Progenitor cell of endocrine pancreas (in vitro differentiated cells): ENCODE measurements at places on chromosomes 3 and 15. TPM values are rescaled to one million over a fixed set of nuclear protein-coding genes. Genes with fewer than 3 reads are reported as not detected.

DNA sequence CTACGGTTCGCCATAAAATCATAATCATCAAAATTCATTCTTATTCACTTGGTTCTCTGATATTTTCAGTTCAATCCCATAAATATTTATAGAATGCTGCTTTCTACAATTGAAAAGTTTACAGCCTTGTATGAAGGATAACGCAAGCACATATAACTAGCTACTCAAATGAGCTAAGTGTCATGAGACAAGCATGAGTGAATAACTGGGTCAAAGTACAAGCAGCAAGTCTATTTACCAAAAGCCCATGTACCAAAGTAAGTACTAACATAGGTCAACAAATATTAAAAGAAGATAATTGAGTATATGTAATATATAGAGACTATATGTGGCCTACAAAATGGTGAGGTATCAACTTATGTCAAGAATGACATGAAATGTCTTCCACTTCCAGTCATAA, 596.6 kb downstream of the GBE1 start:
- peaks cover 3% of the 10 kb centered on the region for H3K4me1 ChIP-seq
- no peaks in the 10 kb centered on the region for H3K27me3 ChIP-seq
- no peak overlapping the region for H3K27ac ChIP-seq
- DNase-seq: no peak

DNA sequence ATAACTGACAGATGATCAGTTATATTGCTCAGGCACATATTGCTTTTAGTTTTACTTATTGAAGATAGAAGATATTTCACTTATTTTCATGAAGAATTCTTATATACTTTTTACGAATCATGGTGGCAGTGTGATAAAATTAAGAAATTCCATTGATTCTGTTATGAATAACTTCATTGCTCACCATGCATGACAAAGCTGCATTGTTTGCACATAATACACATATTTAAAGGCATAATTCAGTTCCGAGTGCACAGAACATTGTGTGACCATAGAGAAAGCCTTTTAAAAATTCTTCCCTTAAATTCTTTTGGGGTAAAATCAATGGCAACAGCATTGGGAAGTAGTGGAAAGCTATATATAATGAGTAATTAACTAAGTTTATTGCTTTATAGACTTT, 82.5 kb upstream of the NAALADL2 start:
- no peak overlapping the region for H3K4me3 ChIP-seq
- no peaks in the 10 kb centered on the region for H3K36me3 ChIP-seq
- no peak for DNase-seq
- H3K27ac ChIP-seq: no peak overlapping the region
- H3K4me1 ChIP-seq: peaks cover 2% of the 10 kb centered on the region

GRCh38 chr3:73271-73670, 123.3 kb upstream of the CHL1 start:
- DNase-seq: no peak
- H3K27me3 ChIP-seq: peaks cover 7% of the 10 kb centered on the region
- H3K36me3 ChIP-seq: no peaks in the 10 kb centered on the region

The STAC gene
- total RNA-seq: 1.2 and 1.6 TPM in 2 replicates

DNA sequence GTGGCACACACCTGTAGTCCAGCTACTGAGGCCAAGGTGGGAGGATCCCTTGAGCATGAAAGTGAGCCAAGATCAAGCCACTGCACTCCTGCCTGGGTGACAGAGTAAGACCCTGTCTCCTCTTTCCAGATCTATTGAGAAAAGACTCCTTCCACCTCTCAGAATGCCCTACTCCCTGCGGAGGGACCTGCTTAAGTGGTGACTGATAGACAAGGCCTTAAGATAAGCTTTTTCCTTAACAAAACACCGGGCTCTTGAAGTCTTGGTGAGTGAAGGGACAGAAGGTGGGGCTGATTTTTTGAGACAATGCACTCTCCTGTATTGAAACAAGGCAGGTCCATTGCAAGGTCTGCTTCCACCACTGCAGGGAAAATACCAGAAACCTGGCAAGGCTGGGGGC, 338.4 kb upstream of the FRG2C start:
- H3K36me3 ChIP-seq: no peaks in the 10 kb centered on the region
- H3K4me1 ChIP-seq: peaks cover 44% of the 10 kb centered on the region
- H3K27me3 ChIP-seq: peaks cover 4% of the 10 kb centered on the region

- no peak for DNase-seq
- H3K4me1 ChIP-seq: no peaks in the 10 kb centered on the region
- no peaks in the 10 kb centered on the region for H3K36me3 ChIP-seq
- no peak overlapping the region for H3K27ac ChIP-seq
- H3K27me3 ChIP-seq: peaks cover 11% of the 10 kb centered on the region
These were observed 387.0 kb upstream of the PROK2 start for GRCh38 chr3:72171946-72172345.

DNA sequence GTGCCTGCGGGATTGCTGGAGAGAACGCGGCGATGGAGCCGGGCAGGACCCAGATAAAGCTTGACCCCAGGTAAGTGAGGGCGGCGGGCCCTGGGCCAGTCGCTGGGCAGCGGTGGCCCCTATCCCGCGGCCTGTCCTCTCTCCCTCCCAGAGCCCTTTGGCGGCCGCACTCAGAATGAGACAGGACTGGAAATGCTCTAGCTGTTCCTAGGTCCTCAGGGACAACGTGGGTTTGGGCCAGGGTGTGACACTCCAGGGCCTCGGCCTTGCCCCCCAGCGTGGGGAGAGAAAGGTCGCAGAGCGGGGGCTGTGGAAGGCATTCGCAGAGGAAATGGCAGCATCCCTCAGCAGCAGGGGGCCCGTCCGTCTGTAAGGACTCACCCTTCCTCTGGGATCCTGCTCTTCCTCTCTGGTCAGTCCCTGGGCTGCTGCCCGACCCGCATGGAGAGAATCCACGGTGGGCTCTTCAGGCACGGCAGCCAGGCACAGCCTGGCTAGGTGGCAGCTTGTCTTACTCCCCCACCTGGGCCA, 412 bp downstream of the SLC51A start:
- no peaks in the 10 kb centered on the region for H3K4me1 ChIP-seq
- DNase-seq: no peak
- H3K27ac ChIP-seq: no peak overlapping the region
- H3K27me3 ChIP-seq: peaks cover 15% of the 10 kb centered on the region
- H3K4me3 ChIP-seq: no peak overlapping the region
- no peaks in the 10 kb centered on the region for H3K36me3 ChIP-seq

- no peak for DNase-seq
- H3K4me1 ChIP-seq: peaks cover 18% of the 10 kb centered on the region
- peak overlapping the region; percentile 64 for H3K27ac ChIP-seq
- no peak overlapping the region for H3K4me3 ChIP-seq
- H3K27me3 ChIP-seq: peaks cover 8% of the 10 kb centered on the region
These were observed 119.8 kb downstream of the SHQ1 start for GRCh38 chr3:72728329-72728889.

DNA sequence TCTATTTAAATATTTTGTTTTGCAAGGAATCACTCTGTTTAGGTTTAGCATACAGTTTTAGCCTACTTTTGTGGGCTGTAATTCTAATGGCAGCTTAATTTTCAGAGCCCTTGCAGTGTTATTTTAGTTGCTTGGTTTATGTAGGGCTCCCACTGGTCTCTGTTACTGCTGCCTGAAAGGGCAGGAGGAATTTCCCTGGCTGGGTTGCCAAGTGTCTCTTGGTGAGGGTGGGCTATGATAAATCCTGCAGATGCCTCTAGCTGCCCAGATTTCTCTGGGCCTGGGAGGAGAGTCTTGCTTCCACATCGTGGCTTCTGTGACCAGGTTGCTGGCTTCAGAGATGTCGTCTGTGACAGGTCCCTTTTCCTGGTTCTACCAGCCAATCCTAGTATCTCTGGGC, 36.2 kb downstream of the ILDR1 start:
- DNase-seq: no peak
- H3K4me3 ChIP-seq: no peak overlapping the region
- peaks cover 6% of the 10 kb centered on the region for H3K27me3 ChIP-seq
- H3K36me3 ChIP-seq: peaks cover 16% of the 10 kb centered on the region
- peaks cover 5% of the 10 kb centered on the region for H3K4me1 ChIP-seq

The PIF1 gene
- total RNA-seq: 18.9 and 19.6 TPM in 2 replicates

DNA sequence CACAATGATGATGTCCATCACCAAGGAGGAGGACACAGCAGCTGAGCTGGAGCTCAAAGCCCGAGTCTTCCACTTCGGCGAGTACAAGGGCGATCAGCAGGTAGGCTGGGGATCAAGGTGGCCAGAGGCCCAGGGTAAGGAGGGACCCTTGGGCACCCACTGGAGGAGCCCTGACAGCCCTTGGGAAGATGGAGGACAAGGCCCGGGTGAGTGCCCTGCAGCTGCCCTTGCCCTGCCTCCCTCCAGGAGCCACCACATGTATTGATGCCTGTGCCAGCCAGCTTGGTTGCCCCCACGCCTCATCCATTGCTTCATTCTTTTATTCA, 38.4 kb downstream of the CFAP100 start:
- peaks cover 2% of the 10 kb centered on the region for H3K36me3 ChIP-seq
- H3K4me3 ChIP-seq: no peak overlapping the region
- H3K27ac ChIP-seq: no peak overlapping the region
- DNase-seq: no peak
- no peaks in the 10 kb centered on the region for H3K27me3 ChIP-seq

The FBXO40 gene
- total RNA-seq: not detected in 2 replicates

DNA sequence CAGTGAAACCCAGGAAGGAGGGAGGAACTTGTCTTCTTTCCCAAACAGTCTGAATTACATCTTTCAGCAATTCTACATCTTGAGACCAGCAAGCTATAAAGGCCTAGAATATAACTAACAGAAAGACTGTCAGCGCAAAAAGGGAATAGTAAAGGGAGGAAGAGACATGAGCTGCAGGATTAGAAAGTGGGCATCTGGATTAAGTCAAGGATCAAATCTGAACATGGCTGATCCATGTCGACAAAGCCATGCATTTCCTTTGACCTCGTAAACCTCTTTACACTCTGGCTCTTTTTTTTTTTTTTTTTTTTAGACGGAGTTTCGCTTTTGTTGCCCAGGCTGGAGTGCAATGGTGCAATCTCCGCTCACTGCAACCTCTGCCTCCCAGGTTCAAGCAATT, 35.4 kb upstream of the KCNMB3 start:
- no peaks in the 10 kb centered on the region for H3K36me3 ChIP-seq
- H3K27me3 ChIP-seq: no peaks in the 10 kb centered on the region
- no peak for DNase-seq
- H3K27ac ChIP-seq: no peak overlapping the region

GRCh38 chr15:35540885-35541284, 5.1 kb downstream of the DPH6 start:
- no peak overlapping the region for H3K27ac ChIP-seq
- no peaks in the 10 kb centered on the region for H3K36me3 ChIP-seq
- H3K4me1 ChIP-seq: peaks cover 10% of the 10 kb centered on the region
- no peaks in the 10 kb centered on the region for H3K27me3 ChIP-seq

The C3orf20 gene
- 0.13 and 0.19 TPM in 2 replicates for total RNA-seq

DNA sequence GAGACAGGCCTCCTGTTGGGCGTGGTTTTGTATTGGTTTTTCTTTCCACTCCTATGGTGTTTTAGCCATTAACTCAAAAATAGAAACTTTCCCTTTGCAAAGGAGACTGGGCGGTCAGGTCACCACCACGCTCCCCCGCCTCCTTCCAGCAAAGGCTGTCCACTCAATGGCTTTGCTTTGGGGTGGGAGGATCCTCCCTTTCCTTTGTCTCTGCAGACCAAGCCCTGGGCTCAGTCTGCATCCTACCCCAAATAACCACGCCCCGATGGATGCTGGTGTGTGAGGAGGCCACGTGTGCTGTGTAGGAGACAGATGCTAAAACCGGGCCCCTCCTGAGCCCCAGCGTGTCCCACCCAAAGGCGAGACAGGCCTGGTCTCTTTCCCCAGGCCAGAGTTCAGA, 68.5 kb downstream of the GRIP2 start:
- H3K27me3 ChIP-seq: no peaks in the 10 kb centered on the region
- H3K36me3 ChIP-seq: peaks cover 25% of the 10 kb centered on the region
- peaks cover 6% of the 10 kb centered on the region for H3K4me1 ChIP-seq

DNA sequence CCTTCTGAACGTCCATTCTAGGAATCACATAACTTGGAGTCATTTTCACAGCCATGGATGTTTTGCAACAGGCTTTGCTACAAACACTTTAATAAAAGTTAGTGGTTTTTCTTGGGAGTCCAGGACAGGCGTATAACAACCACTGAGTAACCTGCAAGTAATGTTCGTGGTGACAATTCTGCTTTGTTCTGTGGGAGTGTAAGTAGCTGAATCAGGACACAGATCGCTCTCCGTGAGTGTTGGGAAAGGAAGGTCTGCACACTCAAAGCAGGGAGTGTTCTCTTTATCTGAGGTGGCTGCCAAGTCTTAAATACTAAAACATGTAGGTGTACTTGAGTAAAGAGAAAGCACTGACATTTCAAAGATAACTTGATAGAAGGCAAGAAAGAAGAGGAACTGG, 7.9 kb upstream of the BNC1 start:
- H3K27ac ChIP-seq: no peak overlapping the region
- H3K4me3 ChIP-seq: no peak overlapping the region
- no peaks in the 10 kb centered on the region for H3K4me1 ChIP-seq
- H3K36me3 ChIP-seq: no peaks in the 10 kb centered on the region
- peaks cover 36% of the 10 kb centered on the region for H3K27me3 ChIP-seq

- no peak overlapping the region for H3K27ac ChIP-seq
- H3K4me3 ChIP-seq: no peak overlapping the region
- H3K27me3 ChIP-seq: peaks cover 15% of the 10 kb centered on the region
- H3K36me3 ChIP-seq: no peaks in the 10 kb centered on the region
- DNase-seq: no peak
These were observed 31.1 kb upstream of the NR2E3 start for GRCh38 chr15:71779073-71779797.

- DNase-seq: no peak
- peak overlapping the region; percentile 25 for H3K27ac ChIP-seq
- no peaks in the 10 kb centered on the region for H3K27me3 ChIP-seq
- H3K4me1 ChIP-seq: peaks cover 17% of the 10 kb centered on the region
- H3K4me3 ChIP-seq: no peak overlapping the region
- peaks cover 4% of the 10 kb centered on the region for H3K36me3 ChIP-seq
These were observed 99.9 kb downstream of the APBA2 start for GRCh38 chr15:28985691-28986090.

GRCh38 chr3:175378348-175378747, 519.2 kb downstream of the NAALADL2 start:
- H3K27ac ChIP-seq: peak overlapping the region; percentile 13
- DNase-seq: no peak
- H3K4me3 ChIP-seq: no peak overlapping the region
- H3K4me1 ChIP-seq: peaks cover 10% of the 10 kb centered on the region

- no peak overlapping the region for H3K4me3 ChIP-seq
- DNase-seq: no peak
- peaks cover 7% of the 10 kb centered on the region for H3K4me1 ChIP-seq
- H3K27me3 ChIP-seq: peaks cover 37% of the 10 kb centered on the region
These were observed 1.8 kb upstream of the ZNF385D start for GRCh38 chr3:21752749-21753347.

The LMAN1L gene
- not detected in 2 replicates for total RNA-seq

DNA sequence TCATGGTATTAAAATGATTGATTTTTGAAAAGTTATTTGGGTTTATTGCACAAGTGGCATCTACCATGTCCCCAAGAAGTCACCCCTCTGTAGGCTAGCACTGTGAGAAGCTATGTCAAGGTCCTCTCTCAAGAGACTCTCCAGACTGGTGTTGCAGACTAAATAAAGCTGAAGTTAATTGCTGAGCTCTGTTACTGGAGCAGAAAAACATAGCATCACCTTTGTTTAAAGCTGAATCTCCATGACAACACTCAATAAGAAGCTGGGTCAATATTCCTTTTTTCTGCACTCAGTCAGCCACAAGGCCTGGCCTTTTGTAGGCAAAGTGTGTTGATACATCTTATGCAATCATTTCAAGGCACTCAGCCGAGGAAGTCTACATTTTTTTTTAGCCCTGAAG, 806.6 kb upstream of the LMCD1 start:
- DNase-seq: no peak
- no peaks in the 10 kb centered on the region for H3K27me3 ChIP-seq
- H3K4me3 ChIP-seq: no peak overlapping the region
- no peak overlapping the region for H3K27ac ChIP-seq
- peaks cover 6% of the 10 kb centered on the region for H3K4me1 ChIP-seq
